ENCODE measurements at places on chromosomes 3 and 15.

DNA sequence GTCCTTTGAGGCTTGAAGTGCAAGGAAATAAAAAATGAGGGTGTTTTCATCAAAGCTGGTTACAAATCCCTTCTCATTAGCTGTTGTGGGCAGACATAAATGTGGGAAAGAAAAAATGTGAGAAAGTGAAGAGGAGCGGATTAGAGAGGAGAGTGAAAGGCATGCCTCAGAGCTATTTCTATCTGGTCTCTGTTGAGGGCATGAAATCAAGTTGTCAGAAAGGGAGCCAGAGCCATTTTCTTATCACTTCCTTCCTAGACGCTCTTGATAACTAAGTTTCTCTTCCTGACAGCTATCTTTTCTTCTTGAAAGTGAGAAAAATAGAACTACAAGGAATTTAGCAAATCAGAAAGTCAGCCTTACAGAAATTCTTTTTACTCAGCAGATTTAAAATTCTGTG is 20.8 kb upstream of the CAPN3 start:
- DNase-seq: no peak

DNA sequence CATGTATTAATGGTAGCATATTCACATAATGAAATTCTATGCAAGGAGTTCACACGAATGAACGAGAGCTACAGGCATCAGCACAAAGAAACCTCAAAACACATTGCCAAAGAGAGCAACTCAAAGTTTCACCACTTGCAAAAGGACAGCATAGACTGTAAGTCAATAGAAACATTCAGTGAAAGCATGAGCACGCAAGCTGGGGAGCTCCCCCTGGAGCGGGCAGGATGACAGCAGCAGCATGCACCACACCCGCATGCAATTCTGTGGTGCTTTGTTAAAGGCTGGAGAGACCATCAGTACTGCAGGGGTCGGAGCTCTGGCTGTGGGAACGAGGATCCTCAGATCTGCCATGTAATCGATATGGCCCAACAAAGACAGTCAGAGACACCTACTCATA is 18.7 kb downstream of the OCA2 start:
- DNase-seq: no peak

- no peak for DNase-seq
These were observed 8.8 kb downstream of the CCNL1 start for GRCh38 chr3:157151151-157151550.

DNA sequence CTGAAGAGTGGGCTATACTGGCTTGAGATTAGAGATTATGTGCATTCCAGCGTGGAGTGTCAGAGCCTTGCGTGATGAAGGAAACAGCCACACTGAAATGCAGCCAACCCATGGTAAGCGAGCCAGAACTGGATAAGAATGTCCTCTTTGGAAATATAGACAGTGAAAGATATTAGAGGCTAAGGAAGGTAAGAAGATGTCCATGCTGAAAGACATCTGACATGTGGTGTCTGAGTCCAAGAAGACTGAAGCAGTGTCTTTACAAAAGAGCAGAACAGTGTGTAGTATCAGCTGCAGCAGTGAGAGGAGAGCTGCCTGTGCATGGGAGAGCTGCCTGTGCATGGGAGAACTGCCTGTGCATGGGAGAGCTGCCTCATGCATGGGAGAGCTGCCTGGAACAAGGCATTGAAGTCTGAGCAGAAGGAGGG is 672.2 kb downstream of the DIPK2A start:
- no peak for DNase-seq

GRCh38 chr3:58073301-58074108 is 65.3 kb downstream of the FLNB start:
- no peak for DNase-seq

- no peak for DNase-seq
These were observed 57.0 kb upstream of the ITGA11 start for GRCh38 chr15:68488966-68489365.
